Fibroblast of lung (primary cell): ENCODE measurements at places on chromosomes 6 and 20.

- peak; percentile 57 for DNase-seq
Measured at GRCh38 chr6:56349194-56349593, 101.8 kb upstream of the COL21A1 start.

DNA sequence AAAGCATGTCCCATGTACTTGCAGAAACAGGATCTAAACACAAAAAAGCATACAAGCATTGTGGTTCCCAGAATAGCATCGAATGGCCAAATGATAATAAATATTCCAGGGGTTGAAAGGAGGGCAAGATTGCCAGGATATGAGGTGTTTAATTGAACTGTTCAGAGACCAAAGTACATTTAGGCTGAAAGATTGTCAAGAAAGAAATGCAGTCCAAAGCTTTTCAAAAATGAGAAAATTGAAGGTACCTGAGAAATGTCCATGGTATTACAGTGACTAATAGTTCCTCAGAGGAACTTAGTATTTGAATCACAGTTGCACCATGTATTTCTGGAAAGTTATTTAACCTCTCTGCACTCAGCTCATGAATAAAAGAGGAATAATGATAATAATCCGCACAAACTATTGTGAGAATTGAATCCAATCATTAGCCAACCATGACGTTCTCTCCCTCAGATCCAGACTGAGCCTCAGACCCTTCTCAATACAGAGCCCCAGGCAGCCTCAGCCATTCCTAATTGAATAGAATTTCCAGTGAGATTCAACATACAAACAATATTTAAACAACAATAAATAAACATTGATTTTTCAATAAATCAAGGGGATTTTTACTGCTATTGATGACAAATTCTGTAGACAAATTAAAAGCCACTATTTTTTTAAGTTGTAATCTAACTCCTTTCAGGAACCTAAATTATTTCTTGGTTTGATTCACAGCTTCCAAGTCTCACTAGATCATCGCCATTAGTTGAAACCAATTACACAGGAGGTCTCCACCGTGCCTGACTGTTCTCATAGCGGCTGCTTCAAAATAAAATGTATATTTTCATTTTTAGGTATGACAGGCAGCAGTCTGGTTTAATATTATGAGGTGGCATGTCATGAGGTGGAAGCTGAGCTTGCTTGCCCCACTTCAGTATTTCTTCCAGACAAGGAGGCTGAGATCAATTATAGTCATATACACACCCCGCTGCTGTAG is 144.3 kb upstream of the TENT5A start:
- no peak for DNase-seq

DNA sequence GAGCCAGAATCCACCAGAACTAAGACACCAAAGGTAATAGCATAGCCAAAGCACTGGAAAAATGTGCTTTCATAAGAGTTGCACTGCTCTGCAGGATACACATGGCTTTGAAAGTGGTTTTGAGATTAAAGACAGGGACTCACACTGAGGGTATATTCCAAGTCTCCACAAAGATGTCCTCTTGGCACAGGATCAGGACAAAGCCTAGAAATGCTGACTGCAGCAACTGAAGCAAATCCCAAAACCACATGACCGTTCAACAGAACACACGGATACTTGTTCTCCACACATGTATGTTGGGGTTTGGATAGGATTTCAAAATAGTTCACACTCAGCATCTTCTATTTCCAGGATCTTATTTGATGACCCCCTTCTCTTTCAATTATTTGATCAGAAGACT is 364.3 kb upstream of the HSF2 start:
- peak; percentile 6 for DNase-seq

DNA sequence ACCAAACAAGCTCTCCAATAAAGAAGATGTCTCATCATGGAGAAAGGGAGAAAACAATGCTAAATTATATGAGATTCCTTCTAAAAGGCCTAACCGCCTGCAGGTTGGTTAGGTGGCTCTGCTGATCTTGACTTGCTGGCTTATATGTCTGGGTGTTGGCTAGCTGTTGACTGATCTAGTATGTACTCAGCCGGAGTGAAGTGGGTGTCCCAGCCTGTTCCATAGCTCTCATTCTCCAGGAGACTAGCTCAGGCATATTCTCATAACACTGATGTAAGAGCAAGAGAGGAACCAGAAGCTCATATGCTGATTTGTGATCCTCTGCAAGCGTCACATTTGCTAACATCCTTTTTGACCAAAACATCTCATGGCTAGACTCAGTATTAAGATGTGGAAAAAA is 473.0 kb downstream of the BMP2 start:
- DNase-seq: no peak

GRCh38 chr6:154598399-154598798 is 87.9 kb upstream of the CNKSR3 start:
- no peak for DNase-seq

- peak; percentile 7 for DNase-seq
Measured at GRCh38 chr6:160931378-160932310, 59.9 kb upstream of the MAP3K4 start.

DNA sequence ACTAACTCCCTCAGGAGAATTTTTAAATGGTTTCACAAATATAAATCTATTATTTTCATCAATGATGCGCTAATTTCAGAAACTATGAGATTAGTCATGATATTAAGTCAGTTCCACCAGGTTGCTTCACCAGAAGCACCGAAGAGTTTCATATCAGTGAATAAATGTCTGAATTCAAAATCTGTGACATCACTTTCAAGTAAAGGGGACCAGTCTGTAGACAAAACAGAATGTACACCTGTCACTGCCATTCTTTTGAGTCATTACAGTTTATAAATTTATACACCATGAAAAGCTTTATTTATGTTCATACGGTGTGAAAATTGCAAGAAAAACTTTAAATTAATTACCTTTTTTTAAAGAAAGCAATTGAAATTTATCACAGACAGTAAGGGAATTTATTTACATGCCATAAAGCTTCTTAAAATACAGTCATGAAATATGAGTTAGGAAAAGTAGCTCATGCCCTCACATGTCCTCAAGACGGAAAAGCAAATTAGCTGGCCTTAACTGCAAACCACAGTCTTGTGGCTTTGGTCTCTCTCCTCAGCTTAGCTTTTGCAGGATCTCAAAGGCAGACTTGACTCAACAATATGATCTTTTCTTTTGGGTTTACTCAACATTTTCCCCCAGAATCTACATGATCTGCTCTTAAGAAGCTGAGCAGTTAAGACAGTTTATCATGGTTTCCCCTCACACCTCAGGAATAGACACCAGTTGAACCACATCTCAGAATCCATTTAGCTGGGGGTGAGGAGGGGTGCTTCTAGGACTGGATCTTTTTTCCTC is 177.7 kb upstream of the MCHR2 start:
- no peak for DNase-seq

DNA sequence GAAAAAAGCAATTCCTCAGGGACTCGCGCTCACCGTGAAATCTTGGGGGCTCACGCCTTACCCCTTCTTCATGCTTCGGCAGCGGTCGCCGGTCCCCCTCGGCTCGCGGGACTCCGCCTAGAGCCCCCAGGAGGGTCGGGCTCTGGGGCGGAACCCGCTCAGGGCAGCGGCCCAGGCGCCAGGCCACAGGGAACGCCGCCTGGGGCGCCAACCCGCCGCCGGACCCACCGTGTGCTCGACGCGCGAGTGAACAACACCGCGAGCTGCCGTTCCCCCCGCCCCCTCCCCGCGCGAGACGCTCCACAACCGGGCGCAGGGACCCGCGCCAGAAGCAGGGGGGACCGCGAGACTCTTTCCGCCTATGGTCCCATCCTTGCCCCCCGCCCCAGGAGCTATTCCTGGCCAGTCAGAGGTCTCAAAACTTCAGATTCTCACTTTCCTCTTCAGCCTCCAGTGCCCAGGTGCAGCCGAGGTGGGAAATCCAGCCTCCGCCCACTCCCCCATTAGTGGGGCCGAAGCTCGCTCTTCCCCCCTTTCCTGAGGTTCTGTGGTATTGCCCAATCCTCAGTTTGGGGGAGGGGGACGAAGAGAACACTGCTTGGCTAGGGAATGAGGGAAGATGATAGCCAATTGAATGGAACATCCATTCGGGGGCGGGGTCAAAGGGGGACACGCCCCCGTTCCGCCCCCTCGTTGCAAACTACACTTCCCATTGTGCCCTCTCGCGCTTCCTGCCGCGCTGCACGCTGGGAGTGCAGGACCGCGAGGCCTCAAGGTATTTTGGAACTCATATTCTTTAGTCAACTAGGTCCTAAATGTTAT is at the start of gene WASF1:
Gene WASF1 (minus strand): TSS at position 265 of the 822 bp plus-strand sequence. CDS start 52,069 bp downstream, outside the sequence.
- peak; percentile 98 for DNase-seq

DNA sequence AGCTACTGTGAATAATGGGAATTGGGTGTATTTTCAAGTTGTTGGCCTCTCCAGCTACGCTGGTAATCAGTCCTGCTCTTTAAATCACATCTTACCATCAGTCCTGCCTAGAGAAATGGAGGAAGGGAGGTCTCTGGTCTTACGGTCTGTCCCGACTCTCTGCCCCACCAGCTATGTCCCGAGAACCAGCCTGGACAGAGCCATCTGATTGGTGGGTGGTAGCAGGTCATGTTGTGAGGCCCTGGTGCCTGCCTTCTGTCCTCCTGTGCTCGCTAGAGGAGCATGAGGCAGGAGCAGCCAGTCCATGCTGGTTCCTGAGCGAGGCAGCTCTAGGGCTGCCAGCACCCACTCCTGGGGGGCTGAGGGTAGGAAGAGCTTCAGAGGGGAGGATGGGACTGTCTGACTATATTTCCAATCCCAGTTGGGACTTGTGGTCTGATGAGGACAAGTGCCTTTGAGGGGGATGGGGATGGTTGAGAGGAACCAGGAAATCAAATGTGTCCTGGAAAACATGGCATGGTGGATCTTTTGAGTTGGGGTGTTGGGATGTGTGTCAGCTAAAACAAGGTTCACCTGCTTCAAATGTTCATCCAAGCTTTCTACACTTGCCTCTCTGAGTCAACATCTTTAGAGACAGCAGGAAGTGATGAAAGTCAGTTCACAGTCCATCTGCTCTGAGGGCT is 33.0 kb downstream of the SYNJ2 start:
- no peak for DNase-seq

DNA sequence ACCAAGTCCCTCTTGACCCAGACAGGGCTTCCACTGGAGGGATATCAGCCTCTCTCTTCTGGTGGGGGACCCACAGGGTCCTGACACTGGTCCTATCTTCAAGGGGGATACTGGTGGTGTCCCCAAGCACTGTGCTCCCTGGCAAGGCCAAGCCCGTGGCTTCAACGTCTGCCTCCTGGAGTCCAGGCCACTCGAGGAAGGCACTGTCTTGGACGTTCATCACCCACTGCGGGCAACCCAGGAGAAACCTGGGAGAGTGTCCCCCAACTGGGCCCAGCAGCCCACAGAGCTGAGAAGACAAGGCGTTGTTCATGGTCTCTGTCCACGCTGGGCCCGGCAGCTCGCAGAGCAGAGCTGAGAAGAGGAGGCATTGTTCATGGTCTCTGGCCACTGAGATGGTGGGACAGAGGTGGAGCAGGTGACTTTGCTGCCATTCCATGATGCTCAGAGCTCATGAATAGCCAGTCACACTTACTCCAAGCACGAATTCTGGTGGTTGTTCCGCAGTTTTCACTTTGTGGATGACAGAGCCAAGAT is 37.5 kb upstream of the FRMD1 start:
- no peak for DNase-seq

GRCh38 chr6:7142228-7142801 is 34.6 kb downstream of the RREB1 start:
- no peak for DNase-seq

GRCh38 chr20:10453241-10453640 is 18.1 kb downstream of the SLX4IP start:
- DNase-seq: no peak

DNA sequence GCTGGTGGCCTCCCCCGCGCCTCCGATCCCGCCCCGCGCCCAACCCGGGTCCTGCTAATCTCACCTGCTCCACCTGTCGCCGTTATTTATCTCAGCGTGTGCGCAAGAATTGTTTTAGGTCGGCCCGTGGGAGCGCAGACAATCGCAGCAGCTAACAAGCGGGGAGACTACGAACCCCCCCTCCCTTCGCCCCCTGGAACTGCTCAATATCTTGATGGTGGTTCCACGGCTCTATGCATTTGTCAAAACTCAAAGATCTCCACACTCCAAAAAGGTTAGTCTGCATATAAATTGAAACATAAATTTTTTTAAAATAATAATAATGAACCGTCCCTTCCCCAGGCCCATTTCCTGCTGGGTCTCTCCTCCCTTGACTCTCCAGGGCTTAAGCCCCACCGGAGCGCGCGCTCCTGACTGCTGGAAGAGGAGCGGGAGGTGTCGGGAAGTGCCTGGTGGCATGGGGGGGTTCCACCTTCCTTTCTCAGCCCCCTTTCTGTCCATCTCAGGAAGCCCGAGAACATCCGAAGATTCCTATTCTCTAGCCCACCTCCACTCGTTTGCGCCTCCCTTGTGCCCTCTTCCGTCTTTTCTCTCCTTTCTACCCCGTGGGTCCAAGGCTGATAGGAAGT is 1.6 kb upstream of the MDGA1 start:
- no peak for DNase-seq

DNA sequence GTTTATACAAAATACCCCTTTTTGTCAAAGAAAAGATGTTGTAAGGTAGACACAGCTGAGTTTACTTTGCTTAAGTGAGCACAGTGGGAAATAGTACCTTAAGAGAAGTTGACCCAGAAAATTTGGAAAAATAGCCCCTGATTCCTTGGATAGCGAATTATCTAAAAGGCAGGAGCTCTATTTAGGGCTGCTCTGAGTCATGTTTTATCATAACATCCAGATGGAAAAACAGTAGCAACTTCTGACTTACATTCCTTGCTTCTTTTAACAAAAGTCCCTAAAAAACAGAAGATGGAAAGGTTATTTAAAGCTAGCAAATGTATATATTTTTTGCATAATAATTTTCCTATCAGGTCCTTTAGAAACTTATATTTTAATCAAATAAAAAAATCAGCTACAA is 59.0 kb downstream of the THEMIS start:
- DNase-seq: peak; percentile 41

DNA sequence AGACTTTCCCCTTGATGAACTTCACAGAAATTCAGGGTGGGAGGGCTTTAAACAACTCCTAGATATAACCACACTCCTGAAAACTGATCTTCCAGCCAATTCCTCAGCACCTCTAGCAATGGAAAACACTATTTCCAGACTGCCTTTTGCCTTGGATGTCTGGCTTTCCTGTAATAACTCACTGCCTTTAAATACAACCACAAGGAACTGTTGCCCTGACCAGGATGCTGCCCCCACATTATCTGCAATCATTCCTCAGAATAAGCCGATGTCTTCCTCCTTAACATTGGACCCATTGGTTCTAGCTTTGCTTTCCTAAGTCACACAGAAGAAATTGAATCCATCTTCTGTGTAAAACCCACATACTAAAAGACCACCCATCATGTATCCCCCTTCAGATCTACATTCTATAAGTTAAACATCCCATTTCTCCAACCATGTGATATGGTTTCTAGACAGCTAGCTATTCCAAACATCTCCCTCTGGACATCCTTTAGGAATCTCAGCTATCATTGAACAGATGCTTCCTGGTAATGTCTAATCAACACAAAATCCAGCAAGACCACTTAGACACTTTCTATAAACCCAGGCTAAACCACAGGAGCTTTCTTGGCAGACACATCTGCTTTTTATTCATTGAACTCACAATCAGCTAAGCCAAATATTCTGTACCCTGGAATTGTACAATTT is 95.9 kb upstream of the KCNQ5 start:
- peak; percentile 83 for DNase-seq

- peak; percentile 67 for DNase-seq
Measured at GRCh38 chr6:40755046-40755681, 168.0 kb upstream of the LRFN2 start.

- DNase-seq: no peak
Measured at GRCh38 chr20:40287683-40288082, 401.4 kb downstream of the MAFB start.
